ENCODE measurements at places on chromosomes 7 and 10. TPM values are rescaled to one million over a fixed set of nuclear protein-coding genes. Genes with fewer than 3 reads are reported as not detected.

Gene RNLS
- total RNA-seq = not detected

Gene FXYD4
- total RNA-seq = not detected

Gene NAT16
- total RNA-seq = not detected

Gene CXCL12
- total RNA-seq = not detected

Gene PHKG1
- total RNA-seq = 1.2 TPM

Gene AKR1C2
- 21.1 TPM for total RNA-seq

DNA sequence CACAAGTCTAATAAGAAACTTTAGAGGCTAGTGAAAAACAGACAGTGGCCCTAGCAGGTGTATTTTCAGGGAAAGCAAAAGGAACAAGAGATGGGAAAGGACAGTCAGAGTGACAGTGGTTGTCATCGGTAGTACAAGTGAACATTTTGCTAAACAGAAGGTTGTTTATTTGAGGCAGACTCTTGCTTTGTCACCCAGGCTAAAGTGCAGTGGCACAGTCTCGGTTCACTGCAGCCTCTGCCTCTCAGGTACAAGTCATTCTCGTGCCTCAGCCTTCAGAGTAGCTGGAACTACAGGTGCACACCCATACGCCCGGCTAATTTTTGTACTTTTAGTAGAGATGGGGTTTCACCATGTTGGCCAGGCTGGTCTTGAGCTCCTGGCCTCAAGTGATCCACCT is 195.8 kb downstream of the RELN start:
- no peaks in the 10 kb centered on the region for H3K36me3 ChIP-seq
- peaks cover 8% of the 10 kb centered on the region for H3K27me3 ChIP-seq
- DNase-seq = no peak

DNA sequence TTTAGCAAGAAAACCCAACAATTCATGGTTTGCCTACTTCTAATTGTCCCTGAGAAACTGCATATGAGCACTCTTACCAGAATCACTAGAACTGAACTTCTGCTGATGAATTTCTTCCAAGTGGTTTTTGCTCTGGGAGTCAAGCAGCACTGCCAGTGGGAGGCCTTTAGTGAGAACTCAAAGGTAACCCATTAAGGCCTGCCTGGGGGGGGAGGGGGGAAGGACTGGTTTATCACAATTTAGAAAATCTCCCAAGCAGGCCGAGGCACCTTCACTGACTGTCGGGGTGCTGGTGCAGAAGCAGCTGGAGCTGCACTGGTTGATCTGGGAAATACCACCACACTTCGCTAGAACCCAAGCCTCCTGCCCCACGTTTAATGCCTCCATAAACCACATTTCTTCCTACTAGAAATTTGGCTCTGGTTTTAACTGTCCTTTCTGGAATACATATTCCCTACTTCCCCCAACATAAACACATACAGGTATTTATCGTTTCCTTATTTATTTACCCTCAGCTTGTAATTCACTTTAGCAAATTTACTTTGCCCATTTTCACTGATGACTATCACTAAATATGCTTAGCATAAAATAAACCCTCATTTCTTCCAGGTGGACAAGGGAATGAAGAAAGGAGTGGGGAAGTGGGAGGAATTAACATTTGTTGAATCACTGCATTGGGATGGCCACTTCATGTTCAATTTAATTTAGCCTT is 14.2 kb downstream of the ANK3 start:
- no peak overlapping the region for H3K27ac ChIP-seq
- no peaks in the 10 kb centered on the region for H3K36me3 ChIP-seq
- no peak for DNase-seq
- no peak overlapping the region for H3K4me3 ChIP-seq
- H3K27me3 ChIP-seq = no peaks in the 10 kb centered on the region
- H3K4me1 ChIP-seq = no peaks in the 10 kb centered on the region

GRCh38 chr10:113442336-113442735 is 110.5 kb upstream of the HABP2 start:
- H3K36me3 ChIP-seq = no peaks in the 10 kb centered on the region
- H3K27me3 ChIP-seq = peaks cover 57% of the 10 kb centered on the region
- DNase-seq = no peak
- no peaks in the 10 kb centered on the region for H3K4me1 ChIP-seq

GRCh38 chr7:132871419-132871818 is 210.5 kb downstream of the CHCHD3 start:
- no peak for DNase-seq
- H3K4me3 ChIP-seq = no peak overlapping the region
- H3K4me1 ChIP-seq = no peaks in the 10 kb centered on the region
- H3K36me3 ChIP-seq = peaks cover 11% of the 10 kb centered on the region

- H3K36me3 ChIP-seq = no peaks in the 10 kb centered on the region
- peaks cover 32% of the 10 kb centered on the region for H3K4me1 ChIP-seq
- H3K4me3 ChIP-seq = no peak overlapping the region
- DNase-seq = no peak
- no peaks in the 10 kb centered on the region for H3K27me3 ChIP-seq
Measured at GRCh38 chr10:3528823-3529403, 256.1 kb downstream of the KLF6 start.

DNA sequence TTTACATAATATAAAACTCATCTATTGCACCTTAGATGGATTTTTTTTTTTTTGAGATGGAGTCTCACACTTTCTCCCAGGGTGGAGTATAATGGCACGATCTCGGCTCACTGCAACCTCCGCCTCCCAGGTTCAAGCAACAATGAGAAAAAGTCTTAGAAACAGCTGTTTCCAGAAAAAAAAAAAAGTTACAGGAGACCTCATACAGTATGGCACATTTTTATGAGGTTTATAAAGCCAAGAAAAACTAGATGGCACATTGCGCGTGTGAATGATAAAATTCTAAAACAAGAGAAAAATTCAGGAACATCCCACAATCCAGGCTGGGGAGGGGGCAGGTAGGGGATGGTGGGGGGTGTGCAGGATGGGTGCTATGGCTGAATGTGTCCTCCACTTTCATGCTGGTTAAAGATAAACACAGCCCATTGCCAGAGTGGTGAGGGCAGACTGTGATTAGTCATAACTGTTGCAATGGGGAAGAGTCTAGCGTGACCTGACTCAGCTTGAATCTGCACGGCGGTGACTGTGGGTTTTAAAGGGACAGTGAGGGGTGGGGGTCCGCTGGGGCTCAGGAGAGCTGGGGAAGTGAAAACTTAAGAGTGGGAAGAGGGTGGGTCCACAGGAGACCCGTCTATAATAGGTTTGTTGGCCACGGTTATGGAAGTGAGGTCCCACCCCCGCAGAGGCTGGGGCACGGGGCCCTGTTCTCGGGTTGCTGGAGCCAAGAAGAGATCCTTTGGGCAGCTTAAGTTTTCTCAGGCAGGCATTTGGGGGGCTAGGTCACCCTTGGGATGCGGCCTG is 11.9 kb upstream of the LRRC27 start:
- DNase-seq = peak; percentile 91
- peaks cover 19% of the 10 kb centered on the region for H3K36me3 ChIP-seq
- H3K4me3 ChIP-seq = peak overlapping the region; percentile 67
- H3K27me3 ChIP-seq = no peaks in the 10 kb centered on the region
- H3K27ac ChIP-seq = peak overlapping the region; percentile 97
- peaks cover 42% of the 10 kb centered on the region for H3K4me1 ChIP-seq

DNA sequence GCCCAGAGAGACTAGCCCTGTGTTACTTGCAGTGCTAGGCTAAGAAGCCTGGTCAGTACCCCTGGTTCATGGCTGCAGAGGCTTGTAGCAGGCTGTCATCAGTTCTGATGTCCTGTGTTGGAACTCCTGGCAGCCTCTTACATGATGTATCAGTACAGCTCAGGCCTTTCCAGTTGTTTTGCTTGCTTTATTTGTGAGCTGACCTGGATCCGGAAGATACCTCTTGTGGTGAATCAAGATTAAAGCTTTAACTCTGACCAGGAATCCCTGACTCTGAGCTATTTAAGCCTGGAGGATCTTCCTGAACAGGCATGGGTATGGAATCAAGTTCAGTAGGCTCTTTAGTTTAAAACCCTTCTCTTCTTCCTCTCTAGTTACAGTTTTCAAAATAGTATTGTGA is 4.4 kb downstream of the STARD3NL start:
- H3K27me3 ChIP-seq = no peaks in the 10 kb centered on the region
- H3K36me3 ChIP-seq = peaks cover 15% of the 10 kb centered on the region
- DNase-seq = no peak
- peaks cover 36% of the 10 kb centered on the region for H3K4me1 ChIP-seq

DNA sequence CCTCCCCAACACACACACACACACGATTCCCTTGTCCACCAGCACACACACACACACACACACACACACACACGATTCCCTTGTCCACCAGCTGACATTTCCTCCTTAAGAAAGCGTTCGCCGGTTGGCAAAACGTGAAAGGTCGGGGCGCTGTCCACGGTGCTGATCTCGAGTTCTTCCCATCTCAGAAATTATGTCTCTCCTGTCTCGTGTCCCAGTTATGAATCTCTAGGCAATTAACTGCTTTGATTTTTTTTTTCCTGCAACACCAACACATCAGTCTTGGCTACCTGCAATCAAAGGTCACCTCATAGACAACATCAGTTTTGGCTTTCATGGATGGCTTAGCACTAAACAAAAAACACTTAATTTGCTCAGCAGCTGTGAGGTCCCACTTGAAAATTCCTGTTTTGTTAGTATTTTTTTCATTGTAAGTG is 1.9 kb downstream of the INA start:
- no peak overlapping the region for H3K27ac ChIP-seq
- H3K36me3 ChIP-seq = no peaks in the 10 kb centered on the region
- no peaks in the 10 kb centered on the region for H3K4me1 ChIP-seq
- no peak overlapping the region for H3K4me3 ChIP-seq

DNA sequence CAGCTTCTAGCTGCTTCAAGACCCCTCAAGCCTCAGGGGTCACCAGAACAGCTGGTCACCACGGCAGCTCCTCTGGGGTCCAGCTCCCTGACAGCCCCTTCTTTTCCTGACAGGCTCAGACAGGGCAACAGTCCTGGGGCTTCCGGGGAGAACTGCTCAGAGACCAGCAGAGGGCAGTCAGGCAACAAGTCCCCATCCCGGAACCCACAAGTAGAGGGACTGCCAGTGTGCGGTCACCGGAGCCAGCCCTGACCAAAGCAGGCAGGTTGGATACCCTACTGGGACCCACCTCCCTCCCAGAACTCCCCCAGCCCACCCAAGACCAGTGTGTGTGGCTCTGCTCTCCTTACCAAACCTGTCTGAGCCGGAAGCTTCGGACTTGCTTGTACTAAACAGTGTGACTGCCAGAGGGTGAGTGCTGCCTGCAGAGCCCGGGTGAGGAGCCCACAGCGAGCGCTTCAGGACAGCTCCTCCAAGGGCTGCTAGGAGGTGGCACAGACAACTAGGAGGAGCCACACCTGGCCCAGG is 40.3 kb downstream of the YKT6 start:
- H3K36me3 ChIP-seq = no peaks in the 10 kb centered on the region
- no peak overlapping the region for H3K4me3 ChIP-seq
- peak overlapping the region; percentile 27 for H3K27ac ChIP-seq
- no peaks in the 10 kb centered on the region for H3K27me3 ChIP-seq
- peaks cover 7% of the 10 kb centered on the region for H3K4me1 ChIP-seq

Measured in MCF 10A (cell line).